ENCODE measurements at places on chromosomes 2 and 18. TPM values are rescaled to one million over a fixed set of nuclear protein-coding genes. Genes with fewer than 3 reads are reported as not detected.
A peak's percentile ranks its signal among the peaks of the same experiment; 100 is the strongest.

The ERFE gene
- total RNA-seq: not detected

The LAMA1 gene
- total RNA-seq: not detected

The GPR75 gene
- total RNA-seq: 5.2 TPM

The UGT1A6 gene
- total RNA-seq: not detected

The BBS5 gene
- 2.4 TPM for total RNA-seq

The G6PC2 gene
- total RNA-seq: not detected

The EVA1A gene
- not detected for total RNA-seq

The ARHGEF4 gene
- 10.2 TPM for total RNA-seq

DNA sequence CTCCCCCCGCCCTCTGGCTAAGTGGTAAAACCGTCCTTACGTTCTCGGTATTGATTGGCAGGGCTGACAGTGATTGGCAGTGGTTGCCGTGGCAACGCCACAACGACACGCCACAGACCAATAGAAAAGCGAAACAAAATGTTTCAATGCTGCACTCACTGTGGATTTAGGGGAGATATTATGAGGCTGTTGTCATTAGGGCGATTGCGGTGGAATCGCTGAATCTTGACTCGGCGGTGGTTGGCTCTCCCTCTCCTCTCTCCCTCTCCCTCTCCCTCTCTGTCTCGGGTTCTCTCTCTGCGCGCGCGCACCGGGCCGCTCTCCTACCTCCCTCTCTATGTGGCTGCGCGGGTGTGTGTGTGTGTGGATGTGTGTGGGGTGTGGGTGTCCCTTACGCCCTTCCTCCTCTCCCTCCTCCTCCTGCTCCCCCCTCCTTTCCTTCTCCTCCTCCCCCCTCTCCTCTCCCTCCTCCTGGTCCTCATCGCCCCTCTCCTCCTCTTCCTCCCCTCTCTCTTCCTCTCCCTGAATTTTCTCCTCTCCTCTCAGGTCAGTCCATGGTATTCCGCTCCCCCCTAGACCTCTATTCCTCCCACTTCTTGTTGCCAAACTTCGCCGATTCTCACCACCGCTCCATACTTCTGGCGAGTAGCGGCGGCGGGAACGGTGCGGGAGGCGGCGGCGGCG is at the start of gene SIX3:
SIX3 (plus strand) TSS at position 152 of the 684 bp plus-strand sequence; CDS start at position 555, 403 bp downstream.
- H3K4me3 ChIP-seq: peak within 1 kb of the TSS; percentile 78
- H3K27me3 ChIP-seq: peaks cover 39% of the 10 kb centered on the region
- H3K27ac ChIP-seq: peak within 1 kb of the TSS; percentile 84
- DNase-seq: peak; percentile 43
- no peaks in the 10 kb centered on the region for H3K36me3 ChIP-seq
- peaks cover 69% of the 10 kb centered on the region for H3K4me1 ChIP-seq

DNA sequence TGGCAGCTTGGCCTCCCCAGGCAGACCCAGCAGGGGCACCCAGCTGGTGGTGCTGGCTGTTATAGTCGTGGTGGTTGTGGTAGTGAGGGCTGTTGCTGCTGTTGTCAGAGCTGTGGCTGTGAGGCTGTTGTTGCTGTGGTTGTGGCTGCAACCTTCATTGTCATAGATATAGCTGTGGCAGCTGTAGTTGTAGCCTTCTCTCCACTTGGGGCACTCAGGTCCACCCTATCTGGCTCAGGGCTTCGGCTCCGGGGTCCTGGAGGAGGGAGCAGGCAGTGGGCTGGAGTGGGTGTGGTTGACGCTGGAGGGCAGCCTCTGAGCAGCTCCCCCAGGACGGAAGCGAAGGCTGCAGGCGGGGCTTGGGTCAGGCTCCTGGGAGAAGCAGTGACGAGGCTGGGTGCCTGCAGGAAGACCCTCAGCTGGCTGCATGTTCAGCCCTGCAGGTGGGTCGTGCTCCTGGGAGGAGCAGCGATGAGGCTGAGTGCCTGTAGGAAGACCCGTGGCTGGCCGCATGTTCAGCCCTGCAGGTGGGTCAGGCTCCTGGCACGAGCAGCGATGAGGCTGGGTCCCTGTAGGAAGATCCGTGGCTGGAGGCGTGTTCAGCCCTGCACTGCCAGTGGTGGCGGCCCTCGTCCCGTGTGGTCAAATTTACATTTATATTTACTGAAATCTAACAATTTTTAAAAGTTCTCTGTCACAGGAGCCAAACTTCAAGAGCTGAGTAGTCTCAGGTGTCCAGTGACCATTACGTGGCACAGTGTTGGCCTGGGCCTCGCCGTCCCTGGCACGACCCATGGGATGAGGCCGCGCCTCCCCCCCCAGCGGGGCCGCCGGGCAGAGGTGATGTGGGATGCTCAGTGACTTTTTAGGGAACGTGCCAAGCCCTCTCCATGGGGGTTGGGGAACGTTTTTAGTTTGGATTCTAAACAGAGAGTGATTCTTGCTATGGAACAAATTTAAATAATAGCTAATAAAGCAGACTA is 79.2 kb upstream of the PXDN start:
- H3K4me3 ChIP-seq: no peak overlapping the region
- no peaks in the 10 kb centered on the region for H3K4me1 ChIP-seq
- no peak overlapping the region for H3K27ac ChIP-seq
- no peaks in the 10 kb centered on the region for H3K36me3 ChIP-seq

DNA sequence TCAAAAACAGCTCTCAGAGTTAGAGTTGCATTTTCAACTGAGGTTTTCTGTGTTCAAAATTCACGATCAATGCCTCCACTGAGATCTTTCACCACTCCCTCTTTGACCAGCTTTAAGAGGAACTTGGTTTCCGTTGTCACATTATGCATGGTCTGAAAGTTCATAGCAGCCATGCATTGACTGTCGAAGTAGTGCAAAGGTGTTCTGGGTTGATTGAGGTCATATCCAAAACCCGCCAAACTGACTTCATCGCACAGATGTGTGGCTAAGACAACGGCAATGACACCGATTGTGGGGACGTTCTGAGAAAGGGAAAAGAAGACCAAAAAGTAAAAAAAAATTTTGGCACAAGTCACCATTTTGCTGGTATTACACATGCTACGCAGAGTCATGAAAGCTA is 48.7 kb downstream of the ST3GAL5 start:
- H3K27me3 ChIP-seq: no peaks in the 10 kb centered on the region
- H3K36me3 ChIP-seq: peaks cover 41% of the 10 kb centered on the region
- DNase-seq: peak; percentile 47
- peak overlapping the region; percentile 28 for H3K4me3 ChIP-seq
- H3K4me1 ChIP-seq: peaks cover 26% of the 10 kb centered on the region

GRCh38 chr2:189582809-189583192 is 2.2 kb upstream of the SLC40A1 start:
- peaks cover 25% of the 10 kb centered on the region for H3K4me1 ChIP-seq
- no peak overlapping the region for H3K4me3 ChIP-seq
- no peak for DNase-seq
- no peak overlapping the region for H3K27ac ChIP-seq
- peaks cover 9% of the 10 kb centered on the region for H3K27me3 ChIP-seq

- H3K4me1 ChIP-seq: no peaks in the 10 kb centered on the region
- no peaks in the 10 kb centered on the region for H3K36me3 ChIP-seq
- no peak overlapping the region for H3K27ac ChIP-seq
- peaks cover 3% of the 10 kb centered on the region for H3K27me3 ChIP-seq
- no peak for DNase-seq
- no peak overlapping the region for H3K4me3 ChIP-seq
Observed at GRCh38 chr2:55885127-55885943, 38.2 kb downstream of the EFEMP1 start.

DNA sequence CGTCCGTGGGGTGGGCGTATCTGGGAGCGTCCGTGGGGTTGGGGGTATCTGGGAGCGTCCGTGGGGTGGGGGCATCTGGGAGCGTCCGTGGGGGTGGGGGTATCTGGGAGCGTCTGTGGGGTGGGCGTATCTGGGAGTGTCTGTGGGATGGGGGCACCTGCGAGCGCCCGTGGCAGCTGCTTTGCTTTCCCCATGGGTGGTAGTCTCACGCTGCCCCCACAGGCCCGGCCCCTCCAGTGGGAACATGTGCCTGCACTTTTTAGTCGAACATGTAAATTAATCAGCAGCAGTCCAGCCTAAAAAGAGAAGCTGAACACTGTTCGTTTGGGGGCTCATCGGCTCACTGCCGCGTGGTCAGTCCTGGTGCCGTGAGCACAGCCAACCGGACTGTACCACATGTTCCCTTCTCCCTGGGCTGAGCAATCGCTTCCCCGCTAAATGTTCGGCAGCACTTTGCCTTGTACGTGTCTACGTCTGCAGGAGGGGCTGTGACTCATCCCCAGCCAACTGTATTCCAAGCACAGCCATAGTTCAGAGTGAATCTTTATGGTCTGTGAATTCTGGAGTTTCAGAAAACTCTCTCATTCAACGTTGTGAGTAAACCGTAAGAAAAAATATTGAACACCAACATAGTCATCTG is 271.5 kb downstream of the AGAP1 start:
- no peak overlapping the region for H3K27ac ChIP-seq
- H3K4me3 ChIP-seq: no peak overlapping the region
- no peaks in the 10 kb centered on the region for H3K36me3 ChIP-seq
- peaks cover 5% of the 10 kb centered on the region for H3K4me1 ChIP-seq

DNA sequence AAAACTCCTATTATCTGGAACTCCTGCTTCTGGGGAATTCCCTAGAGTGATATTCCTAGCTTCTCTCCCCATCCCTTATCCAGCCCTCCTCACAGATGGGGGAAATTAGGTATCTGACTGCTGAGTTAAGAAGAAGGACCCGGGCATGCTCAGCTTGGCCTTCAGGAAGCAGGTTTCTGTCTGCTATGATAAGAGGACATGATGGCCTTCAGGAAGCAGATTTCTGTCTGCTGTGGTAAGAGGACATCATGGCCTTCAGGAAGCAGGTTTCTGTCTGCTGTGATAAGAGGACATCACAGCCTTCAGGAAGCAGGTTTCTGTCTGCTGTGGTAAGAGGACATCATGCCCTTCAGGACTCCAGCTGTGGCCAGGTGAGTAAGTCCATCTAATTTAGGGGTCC is 65.2 kb downstream of the PLEKHM3 start:
- peaks cover 2% of the 10 kb centered on the region for H3K4me1 ChIP-seq
- peak overlapping the region; percentile 21 for H3K27ac ChIP-seq
- H3K36me3 ChIP-seq: peaks cover 36% of the 10 kb centered on the region
- no peaks in the 10 kb centered on the region for H3K27me3 ChIP-seq
- DNase-seq: no peak

DNA sequence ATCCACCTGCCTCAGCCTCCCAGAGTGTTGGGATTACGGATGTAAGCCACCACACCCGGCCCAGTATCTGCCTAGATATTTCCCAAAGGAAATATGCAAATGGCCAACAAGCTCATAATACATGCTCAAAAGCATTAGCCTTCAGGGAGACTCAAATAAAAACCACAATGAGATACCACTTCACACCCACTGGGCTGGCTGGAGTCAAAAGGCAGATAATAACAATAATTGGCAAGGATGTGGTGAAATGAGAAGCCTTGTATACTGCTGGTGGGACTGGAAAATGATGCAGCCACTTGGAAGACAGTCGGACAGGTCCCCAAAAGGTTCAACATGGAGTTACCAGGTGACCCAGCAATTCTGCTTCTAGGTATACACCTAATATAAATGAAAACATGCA is 20.5 kb upstream of the ZNF516 start:
- H3K27ac ChIP-seq: no peak overlapping the region
- H3K27me3 ChIP-seq: peaks cover 38% of the 10 kb centered on the region
- no peak for DNase-seq
- H3K4me3 ChIP-seq: no peak overlapping the region
- H3K4me1 ChIP-seq: peaks cover 2% of the 10 kb centered on the region

DNA sequence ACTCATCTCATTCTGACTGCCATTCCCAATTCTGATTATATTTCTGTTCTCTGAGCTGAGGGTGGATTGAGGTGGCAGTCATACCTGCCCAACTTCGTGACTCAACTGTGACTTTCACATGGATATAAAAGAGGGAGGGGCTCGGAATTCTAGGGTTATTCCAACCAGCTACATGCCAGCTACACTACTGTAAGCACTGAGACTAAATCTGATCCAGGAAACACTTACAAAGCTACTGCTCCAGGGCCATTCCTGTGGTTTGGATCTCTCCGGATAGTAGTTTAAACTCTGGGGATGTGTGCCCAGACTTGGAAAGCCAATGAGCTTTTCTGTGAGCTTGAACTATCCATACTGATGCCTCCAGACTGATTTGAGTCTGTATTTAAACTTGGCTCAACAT is 7.9 kb downstream of the MAP2 start:
- H3K27ac ChIP-seq: no peak overlapping the region
- no peaks in the 10 kb centered on the region for H3K36me3 ChIP-seq
- no peaks in the 10 kb centered on the region for H3K4me1 ChIP-seq
- H3K27me3 ChIP-seq: peaks cover 10% of the 10 kb centered on the region

GRCh38 chr2:158797963-158798700 is 3.0 kb downstream of the DAPL1 start:
- no peak overlapping the region for H3K4me3 ChIP-seq
- peaks cover 24% of the 10 kb centered on the region for H3K27me3 ChIP-seq
- no peak for DNase-seq
- peaks cover 11% of the 10 kb centered on the region for H3K4me1 ChIP-seq
- H3K36me3 ChIP-seq: no peaks in the 10 kb centered on the region

DNA sequence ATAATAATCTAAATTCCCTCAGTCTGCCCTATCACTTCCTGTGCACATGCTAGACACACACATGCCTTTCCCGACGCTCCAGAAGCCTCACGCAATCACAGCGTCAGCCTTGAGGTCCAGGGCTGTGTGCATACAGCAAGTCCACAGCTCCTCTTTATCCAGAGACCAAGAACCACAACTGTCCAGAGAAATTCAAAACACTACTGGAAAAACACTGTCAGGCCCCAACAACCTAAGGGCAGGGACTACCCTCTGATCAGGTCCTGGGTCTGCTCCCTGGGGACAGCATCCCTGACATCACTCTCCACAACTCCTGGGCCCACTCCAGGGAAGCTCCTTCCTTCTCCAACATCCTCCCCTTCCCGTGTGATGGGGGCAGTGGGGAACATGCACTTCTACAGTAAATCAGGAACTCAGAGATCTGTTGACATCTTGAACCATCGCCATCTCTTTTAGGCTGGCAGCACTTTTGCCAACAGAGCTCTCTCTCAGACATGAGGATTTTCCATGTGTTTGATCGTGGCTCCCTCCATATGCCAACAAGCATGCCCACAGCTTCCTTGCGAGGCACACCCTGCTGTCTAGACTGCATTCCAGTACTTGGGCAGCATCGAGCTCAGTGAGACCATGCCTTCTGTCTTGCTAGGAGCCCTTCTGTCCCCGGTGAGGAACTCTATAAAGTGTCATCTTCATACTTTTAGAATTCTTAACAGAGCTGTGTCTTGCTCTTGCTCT is 15.4 kb downstream of the TEX51 start:
- no peak overlapping the region for H3K27ac ChIP-seq
- H3K27me3 ChIP-seq: peaks cover 6% of the 10 kb centered on the region
- no peaks in the 10 kb centered on the region for H3K36me3 ChIP-seq
- H3K4me3 ChIP-seq: no peak overlapping the region

- H3K27ac ChIP-seq: no peak overlapping the region
- no peak for DNase-seq
- H3K36me3 ChIP-seq: no peaks in the 10 kb centered on the region
- H3K4me1 ChIP-seq: no peaks in the 10 kb centered on the region
Observed at GRCh38 chr2:60051991-60052390, 501.5 kb downstream of the BCL11A start.
